ENCODE measurements at places on chromosomes 2 and 18.

- no peak for DNase-seq
These were observed 29.9 kb upstream of the PDIA6 start for GRCh38 chr2:10842506-10842905.

DNA sequence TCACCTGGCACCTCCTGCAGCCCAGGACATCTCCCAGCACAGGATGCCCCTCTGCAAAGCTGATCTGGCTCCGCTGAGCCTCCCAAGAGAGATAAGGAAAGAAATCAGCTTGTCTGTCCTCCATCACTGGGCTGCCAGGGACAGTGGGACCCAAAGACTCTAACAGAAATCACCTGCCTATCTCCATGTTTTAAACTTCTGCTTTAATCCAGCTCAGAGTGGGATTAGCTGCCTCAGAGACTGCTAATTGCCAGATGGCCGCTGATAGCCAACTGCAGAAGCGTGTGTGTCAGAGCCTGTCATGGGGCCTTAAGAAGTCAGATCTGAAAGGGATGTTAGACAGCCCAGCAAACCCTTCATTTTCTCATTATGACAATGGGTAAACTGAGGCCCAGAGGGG lies 389.4 kb upstream of the KLHL29 start:
- DNase-seq = no peak

DNA sequence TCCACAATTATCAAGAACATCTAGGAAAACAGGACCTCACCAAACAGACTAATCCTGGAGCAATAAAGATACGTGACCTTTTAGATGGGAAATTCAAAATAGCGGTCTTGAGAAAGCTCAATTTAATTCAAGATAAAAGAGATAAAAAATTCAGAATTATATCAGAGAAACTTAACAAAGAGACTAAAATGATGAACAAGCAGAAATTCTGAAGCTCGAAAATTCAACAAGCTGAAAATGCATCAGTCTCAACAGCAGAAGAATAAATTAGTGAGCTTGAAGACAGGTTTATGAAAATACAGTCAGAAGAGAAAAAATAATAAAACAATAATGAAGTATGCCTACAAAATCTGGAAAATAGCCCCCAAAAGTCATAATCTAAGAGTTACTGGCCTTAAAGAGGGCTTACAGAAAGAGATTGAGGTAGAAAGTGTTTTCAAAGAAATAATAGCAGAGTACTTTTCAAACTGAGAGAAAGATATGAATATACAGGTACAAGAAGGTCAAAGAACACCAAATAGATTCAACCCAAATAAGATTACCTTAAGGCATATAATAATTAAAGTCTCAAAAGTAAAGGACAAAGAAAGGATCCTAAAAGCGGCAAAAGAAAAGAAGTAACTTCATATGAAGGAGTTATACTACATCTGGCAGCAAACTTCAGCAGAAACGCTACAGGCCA lies 13.2 kb downstream of the ORC4 start:
- no peak for DNase-seq

- no peak for DNase-seq
These were observed 106.4 kb upstream of the UGP2 start for GRCh38 chr2:63735263-63735662.

- no peak for DNase-seq
These were observed 2.9 kb downstream of the MYL12A start for GRCh38 chr18:3250237-3251107.

All from stimulated activated CD8-positive, alpha-beta memory T cell treated with anti-CD3 and anti-CD28 coated beads, Interleukin-15, amount 100 ng/mL, for 48 hours (primary cell).